Peyer's patch (tissue), 4 donors: ENCODE measurements at places on chromosomes 16 and 17. TPM values are rescaled to one million over a fixed set of nuclear protein-coding genes. Genes with fewer than 3 reads are reported as not detected.
A peak's percentile ranks its signal among the peaks of the same experiment; 100 is the strongest.

- no peak for DNase-seq
Observed at GRCh38 chr16:68660359-68660795, 15.3 kb downstream of the CDH3 start.

The HOXB1 gene
- not detected for total RNA-seq

The WFDC1 gene
- total RNA-seq, result 1.9 TPM

The SETD1A gene
- 10.0 TPM for total RNA-seq

The AOC2 gene
- 1.6 TPM for total RNA-seq

DNA sequence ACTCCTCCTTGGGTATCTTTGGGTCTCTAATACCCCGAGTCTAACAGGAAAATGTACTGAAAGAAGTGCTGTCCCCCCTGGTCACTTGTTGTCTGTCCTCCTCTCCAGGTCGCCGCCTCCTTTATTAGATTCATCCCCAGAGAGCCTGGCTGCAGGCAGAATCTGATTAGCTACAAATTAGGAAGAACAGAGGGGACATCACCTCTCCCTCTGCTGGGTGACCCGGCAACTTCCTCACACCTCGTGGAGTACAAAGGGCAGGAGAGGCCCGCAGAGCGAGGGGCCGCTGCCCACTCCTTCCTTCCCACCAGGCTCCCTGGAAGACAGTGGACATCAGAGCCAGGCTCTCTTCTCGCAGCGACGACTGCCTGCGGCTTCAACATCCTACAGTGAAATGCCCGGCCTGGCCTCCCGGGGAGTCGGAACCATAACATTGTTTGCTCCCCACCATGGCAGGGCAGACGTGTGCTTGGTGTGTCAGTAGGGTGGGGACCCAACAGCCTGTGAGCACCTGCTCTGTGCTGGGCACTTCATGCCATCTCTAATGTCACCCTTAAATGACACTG, 5.3 kb downstream of the CYB561 start:
- no peak for DNase-seq

The CDYL2 gene
- total RNA-seq, result 8.7 TPM

DNA sequence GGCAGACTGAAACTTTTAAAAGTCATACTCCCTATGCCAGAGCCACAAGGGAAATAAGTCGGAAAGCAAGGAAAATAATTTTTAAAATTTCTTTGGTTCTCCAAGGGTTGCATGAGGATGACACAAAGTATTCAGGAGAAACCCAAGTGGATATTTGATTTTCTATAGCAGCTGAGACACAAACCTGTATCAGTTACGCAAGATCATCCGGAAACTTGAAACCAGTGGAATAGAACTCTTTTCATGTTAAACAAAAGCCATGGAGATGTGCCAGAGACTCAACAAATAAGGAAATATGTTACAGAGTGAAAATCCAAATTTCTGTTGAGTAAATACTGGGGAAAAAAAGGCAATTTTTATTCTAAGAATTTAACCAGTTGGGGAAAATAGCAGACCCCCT, 294.7 kb downstream of the KIF2B start:
- no peak for DNase-seq

GRCh38 chr16:79597277-79598062, 3.1 kb downstream of the MAF start:
- no peak for DNase-seq

The PRSS21 gene
- not detected for total RNA-seq

GRCh38 chr17:8856869-8857575, 10.5 kb downstream of the PIK3R6 start:
- DNase-seq, result no peak

DNA sequence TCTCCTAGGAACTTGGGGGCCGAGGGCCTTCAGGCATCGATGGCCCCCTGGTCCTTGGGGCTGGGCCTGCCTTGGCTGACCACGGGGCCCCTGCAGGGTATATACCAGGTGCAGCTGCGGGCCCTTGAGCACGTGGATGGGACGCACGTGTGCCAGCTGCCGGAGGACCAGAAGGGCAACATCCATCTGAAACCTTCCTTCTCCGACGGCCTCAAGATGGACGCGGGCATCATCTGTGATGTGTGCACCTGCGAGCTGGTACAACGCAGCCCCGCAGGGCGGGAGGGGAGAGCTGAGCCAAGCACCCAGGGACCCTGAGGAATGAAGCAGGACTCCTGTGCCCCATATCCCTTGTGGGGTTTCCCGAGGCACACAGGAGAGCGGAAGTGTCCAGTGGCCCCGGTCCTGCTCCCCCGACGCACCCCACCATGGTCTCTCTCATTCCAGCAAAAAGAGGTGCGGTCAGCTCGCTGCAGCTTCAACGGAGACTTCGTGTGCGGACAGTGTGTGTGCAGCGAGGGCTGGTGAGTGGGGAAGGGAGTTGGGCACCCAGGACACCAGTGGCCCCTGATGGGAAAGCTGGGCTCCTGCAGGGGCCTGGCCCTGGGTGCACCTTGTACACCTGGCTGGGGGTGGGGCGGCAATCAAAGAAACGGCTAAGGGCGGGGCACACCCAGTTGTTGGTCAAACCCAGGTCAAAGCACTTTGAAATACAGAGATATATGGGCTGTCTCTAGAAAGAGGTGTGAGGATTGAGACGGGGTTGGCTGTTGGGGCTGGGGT, 10.6 kb downstream of the ITGB4 start:
- DNase-seq, result peak; percentile 82

DNA sequence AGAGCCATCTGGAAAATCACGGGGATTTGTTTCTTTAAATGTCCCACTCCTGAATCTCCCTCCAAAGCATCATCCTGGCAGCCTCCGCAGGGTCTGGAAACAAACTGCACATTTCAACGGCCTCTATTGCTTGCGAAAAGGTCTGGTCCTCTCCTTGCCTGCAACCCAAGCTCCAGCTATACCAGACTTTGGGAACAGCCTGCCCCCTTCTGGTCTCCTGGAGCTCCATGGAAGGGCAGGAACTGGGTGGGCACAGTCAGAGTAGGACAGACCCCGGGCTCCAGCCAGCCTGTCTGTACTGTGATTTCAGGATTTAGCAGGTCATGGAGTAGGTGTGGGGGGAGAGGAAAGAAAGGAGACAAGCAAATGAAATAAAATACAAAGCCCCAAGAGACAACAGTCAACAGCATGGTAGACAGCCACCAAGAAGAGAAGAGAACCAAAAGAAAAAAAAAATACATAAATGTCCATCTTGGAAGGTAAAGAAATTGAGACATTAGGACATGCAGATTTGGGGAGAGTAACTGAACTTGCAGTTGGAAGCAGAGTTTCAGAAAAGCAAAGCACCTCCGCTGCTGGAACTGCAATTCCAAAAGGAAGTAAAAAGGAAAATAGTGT, 2.7 kb downstream of the XYLT1 start:
- peak; percentile 86 for DNase-seq

DNA sequence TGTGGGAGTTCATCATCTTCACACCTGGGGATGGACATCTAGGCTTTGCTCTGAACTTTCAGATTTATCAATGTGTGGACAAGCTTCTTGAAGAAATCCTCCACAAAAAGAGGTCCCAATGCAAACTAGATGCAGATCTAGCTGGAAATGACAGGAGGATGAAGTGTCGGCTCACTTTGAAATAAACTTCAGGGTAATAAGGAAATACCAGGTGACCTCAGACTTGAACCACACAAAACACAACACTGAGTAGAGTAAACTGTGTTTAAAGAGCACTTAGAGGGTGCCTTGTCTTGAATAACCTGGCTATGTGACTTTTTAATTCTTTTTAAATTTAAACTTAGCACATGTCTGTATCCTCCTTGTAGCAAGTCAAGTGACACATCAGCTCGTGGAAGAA, 27.2 kb upstream of the TEKT3 start:
- no peak for DNase-seq

GRCh38 chr17:8393470-8394231, 4.0 kb downstream of the RNF222 start:
- no peak for DNase-seq

DNA sequence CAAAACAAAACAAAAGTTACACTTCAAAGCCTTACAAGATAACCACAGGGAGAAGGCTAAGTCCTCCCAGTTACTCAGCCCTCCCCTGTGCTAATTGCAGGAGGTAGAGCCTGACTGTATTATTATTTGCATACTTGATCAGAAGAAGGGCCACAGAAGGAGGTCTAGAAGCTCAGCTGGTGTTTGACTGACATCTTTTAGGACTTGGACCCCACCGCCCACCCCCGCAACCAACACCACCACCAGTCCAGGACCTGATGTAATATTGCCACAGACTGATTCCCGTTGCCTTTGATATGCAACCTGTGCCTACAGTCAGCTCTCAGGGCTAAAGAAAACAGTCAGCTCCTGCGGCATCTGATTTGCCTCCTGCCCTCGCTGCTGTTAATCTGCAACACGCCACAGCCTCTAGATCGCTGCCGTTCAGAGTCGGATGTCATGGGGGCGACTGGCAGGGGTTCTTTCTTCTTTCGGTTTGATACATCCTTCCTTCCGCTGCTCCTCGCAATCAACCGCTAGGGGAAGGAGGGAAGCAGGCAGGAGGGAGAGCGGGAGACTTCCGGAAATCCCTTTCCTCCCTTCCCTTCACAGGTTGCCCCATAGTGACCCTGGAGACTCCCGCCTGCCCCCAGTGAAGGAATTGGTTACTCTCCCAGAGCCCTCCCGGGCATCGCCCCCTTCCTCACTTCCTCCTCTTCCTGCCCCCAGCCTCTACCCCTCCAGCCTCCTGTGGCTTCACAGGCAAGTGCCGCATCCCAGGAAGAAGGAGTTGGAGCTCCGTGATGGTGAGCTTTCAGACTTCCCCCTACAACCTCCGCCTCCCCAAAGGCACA, 90.5 kb upstream of the SOX9 start:
- DNase-seq, result peak; percentile 47

- no peak for DNase-seq
Observed at GRCh38 chr17:47251421-47251940, 2.1 kb upstream of the ITGB3 start.

DNA sequence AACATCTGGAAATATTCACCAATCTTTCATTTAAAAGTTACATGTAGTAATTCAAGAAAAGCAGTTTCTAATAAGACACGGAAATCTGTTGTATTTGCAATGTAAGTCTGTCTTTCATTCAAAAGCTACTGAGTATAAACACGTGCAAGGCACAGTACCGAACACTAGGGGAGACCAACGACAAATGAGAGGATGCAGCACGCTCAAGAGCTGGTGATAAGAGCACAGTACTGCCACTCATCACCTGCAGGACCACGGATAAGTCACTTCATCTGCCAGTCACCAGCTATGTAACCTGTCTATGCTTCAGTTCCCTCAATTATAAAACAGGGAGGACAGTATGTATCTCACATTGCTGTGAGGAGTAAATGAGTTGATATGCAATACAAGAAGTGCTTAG, 67.1 kb downstream of the CLEC18A start:
- DNase-seq, result peak; percentile 59

GRCh38 chr16:25713785-25714570, 22.2 kb downstream of the HS3ST4 start:
- DNase-seq, result no peak

- no peak for DNase-seq
Observed at GRCh38 chr16:50152351-50152806, 727 bp upstream of the TENT4B start.

The SLC16A13 gene
- 8.5 TPM for total RNA-seq

The P2RX5 gene
- 1.2 TPM for total RNA-seq

GRCh38 chr16:23296994-23297393, 5.1 kb upstream of the SCNN1B start:
- peak; percentile 57 for DNase-seq

The CBX4 gene
- total RNA-seq, result 14.9 TPM

- peak; percentile 64 for DNase-seq
Observed at GRCh38 chr16:17258848-17259713, 211.7 kb downstream of the XYLT1 start.

- DNase-seq, result no peak
Observed at GRCh38 chr17:10751563-10751962, 21.7 kb upstream of the TMEM220 start.

The CFAP52 gene
- not detected for total RNA-seq

- DNase-seq, result no peak
Observed at GRCh38 chr16:81606039-81606438, 161.4 kb downstream of the CMIP start.

GRCh38 chr17:33438578-33438977, 145.5 kb upstream of the ASIC2 start:
- DNase-seq, result no peak

GRCh38 chr16:1908983-1909382, 9.2 kb downstream of the HS3ST6 start:
- DNase-seq, result no peak

DNA sequence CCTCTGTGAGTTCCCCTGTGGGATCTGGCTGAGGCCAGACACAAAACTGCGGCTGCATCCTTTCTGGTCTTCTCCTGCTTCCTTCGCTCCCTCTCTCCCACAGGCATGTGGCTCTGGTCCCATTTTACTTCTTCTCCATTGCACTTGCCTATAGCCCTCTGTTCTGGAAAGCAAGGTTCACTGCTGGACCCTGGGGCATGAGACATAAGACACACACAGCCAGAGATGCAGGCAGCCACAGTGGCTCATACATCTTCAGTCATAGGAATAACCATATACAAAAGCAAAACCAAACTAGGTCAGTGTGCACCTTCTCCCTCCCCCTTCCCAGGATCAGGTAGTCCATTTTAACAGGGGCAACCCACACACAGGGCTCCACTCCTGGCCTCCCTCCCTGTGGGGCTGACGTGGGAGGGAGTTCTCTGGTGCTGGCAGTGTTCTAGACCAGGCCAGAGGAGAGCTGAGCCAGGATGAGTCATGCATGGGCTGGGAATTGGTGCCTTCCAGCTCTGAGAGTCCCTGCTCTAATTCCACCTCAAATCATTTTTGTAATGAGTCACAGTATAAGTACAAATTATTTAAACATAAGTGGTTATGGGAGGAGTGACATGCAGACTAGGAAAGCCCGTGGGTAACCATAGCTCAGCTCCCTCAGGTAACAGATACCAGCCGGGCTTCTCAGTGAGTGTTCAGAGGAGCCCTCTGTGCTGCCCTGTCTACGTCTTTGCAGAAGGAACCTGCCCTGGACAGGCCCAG, 58.0 kb downstream of the ASIC2 start:
- no peak for DNase-seq

GRCh38 chr16:84266451-84266850, 26.6 kb upstream of the KCNG4 start:
- DNase-seq, result peak; percentile 52

DNA sequence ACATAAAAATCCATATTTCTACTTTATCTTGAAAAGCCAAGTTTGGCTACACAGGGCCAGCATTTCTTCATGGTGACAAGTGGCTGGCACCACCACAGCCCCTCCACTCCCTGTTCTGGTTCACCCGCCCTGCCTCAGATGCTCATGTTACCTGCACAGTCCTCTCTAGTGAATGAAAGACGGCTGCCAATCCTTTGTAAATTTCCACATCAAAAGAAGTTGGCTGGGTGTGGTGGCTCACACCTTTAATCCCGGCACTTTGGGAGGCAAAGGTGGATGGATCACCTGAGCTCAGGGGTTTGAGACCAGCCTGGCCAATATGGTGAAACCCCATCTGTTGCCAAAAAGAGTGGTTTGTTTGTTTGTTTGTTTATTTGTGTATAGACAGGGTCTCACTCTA, 19.9 kb upstream of the CORO1A start:
- DNase-seq, result no peak

DNA sequence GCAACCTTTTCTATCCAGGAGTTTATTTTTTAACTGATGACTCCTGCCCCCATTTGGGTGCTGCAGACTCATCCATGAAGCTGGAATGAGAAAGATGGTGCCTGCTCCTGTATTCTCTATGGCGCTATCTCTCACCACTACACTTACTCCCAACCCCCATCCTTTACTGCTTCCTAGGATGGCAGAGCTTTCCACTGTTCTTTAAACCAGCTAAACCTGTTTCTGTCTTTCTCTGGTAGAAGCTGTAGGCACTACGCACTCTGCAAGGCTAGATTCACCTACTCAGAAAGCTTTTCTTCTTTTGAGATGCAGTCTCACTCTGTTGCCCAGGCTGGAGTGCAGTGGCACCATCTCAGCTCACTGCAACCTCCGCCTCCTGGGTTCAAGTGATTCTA, 47.0 kb downstream of the ADAMTS18 start:
- no peak for DNase-seq

The TPSG1 gene
- total RNA-seq, result 22.6 TPM

GRCh38 chr16:3691761-3692160, 25.6 kb downstream of the TRAP1 start:
- DNase-seq, result no peak
